ENCODE measurements at places on chromosomes 16 and 17.
A peak's percentile ranks its signal among the peaks of the same experiment; 100 is the strongest.

- H3K36me3 ChIP-seq = no peaks in the 10 kb centered on the region
- peak overlapping the region; percentile 76 for H3K27ac ChIP-seq
- peak; percentile 25 for DNase-seq
These were observed 61.1 kb upstream of the CIBAR2 start for GRCh38 chr16:85173146-85173980.

- H3K4me1 ChIP-seq = peaks cover 36% of the 10 kb centered on the region
- H3K4me3 ChIP-seq = peak overlapping the region; percentile 82
- H3K27ac ChIP-seq = peak overlapping the region; percentile 93
These were observed 3.0 kb upstream of the ACTG1 start for GRCh38 chr17:81515530-81516041.

DNA sequence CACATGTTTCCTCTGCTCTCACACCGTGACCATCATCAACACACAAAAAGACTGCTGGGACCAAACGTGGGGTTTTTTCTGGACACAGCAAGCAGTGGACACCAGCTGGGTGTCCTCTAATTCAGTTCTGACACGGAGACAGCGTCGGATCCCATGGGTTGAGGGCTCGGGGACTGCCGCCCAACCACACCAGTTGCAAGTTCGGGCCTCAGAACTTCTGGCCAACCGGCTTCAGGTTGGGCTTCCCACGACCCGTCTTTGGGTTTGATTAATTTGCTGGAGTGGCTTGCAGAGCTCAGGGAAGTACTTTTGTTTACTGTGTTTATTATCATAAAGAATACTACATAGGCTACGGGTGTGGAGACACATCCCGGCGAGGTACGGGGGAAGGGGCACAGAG is 97.8 kb downstream of the BANP start:
- H3K27ac ChIP-seq = no peak overlapping the region
- H3K36me3 ChIP-seq = no peaks in the 10 kb centered on the region

GRCh38 chr17:205148-205669 is 23.8 kb upstream of the DOC2B start:
- H3K4me1 ChIP-seq = peaks cover 6% of the 10 kb centered on the region
- H3K4me3 ChIP-seq = no peak overlapping the region

GRCh38 chr16:73071131-73071940 is 23.4 kb upstream of the ZFHX3 start:
- peaks cover 4% of the 10 kb centered on the region for H3K4me1 ChIP-seq
- H3K36me3 ChIP-seq = no peaks in the 10 kb centered on the region
- no peaks in the 10 kb centered on the region for H3K27me3 ChIP-seq
- H3K4me3 ChIP-seq = no peak overlapping the region
- no peak overlapping the region for H3K27ac ChIP-seq
- no peak for DNase-seq

- peak within 1 kb of the TSS; percentile 78 for H3K4me3 ChIP-seq
- H3K27me3 ChIP-seq = no peaks in the 10 kb centered on the region
- peak within 1 kb of the TSS; percentile 84 for H3K27ac ChIP-seq
- DNase-seq = no peak
- H3K36me3 ChIP-seq = no peaks in the 10 kb centered on the region
These were observed at the start of gene CHMP6 for GRCh38 chr17:80991645-80992076. TSS of gene CHMP6 (plus strand) at chr17:80991841. CDS start at chr17:80991919, 78 bp downstream.

DNA sequence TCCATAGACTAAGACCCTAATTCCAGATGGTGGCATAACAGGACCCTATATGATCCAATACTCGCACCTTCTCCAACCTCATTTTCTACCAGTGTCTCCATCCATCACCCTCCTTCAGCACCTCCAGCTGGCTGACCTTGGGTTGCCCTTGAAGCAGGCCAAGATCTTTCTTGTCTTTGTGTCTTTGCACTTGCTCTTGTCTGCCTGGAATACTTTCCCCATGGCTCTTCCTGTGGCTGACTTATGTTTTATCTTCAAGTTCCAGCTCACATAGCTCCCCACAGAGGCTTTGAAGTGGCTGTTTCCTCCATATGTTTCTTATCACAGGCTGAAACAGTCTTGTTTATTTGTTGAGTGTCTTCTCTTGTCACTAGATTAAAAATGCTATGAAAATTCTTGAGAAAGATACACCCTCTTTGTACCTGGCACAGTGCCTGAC is 29.6 kb upstream of the MMD start:
- no peaks in the 10 kb centered on the region for H3K36me3 ChIP-seq
- no peak overlapping the region for H3K4me3 ChIP-seq
- no peak overlapping the region for H3K27ac ChIP-seq
- no peaks in the 10 kb centered on the region for H3K27me3 ChIP-seq
- DNase-seq = no peak

DNA sequence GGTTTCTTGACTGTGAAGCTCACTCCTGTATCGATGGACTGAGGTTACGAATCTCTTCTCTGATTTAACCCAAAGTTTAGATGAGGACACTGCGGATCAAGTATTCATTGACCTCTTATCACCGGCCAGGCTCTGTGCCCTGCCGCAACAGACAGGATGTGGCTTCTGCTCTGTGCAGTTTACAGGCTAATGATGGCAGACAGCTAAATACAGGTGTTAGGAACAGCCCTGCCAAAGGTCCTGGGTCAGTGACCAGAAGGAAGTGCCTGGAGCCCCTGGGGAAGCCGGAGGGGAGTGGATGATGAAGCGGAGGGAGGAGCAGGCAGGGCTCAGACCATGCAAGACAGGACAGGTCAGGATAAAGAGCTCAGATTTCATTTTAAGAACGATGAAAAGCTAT is 44.4 kb downstream of the HAPSTR1 start:
- H3K4me1 ChIP-seq = 0 out of 2 replicates have a peak, but pooled peaks cover 13% of the 10 kb centered on the region
- no peaks in the 10 kb centered on the region for H3K36me3 ChIP-seq
- no peak overlapping the region for H3K27ac ChIP-seq
- H3K27me3 ChIP-seq = no peaks in the 10 kb centered on the region
- no peak overlapping the region for H3K4me3 ChIP-seq
- DNase-seq = no peak

DNA sequence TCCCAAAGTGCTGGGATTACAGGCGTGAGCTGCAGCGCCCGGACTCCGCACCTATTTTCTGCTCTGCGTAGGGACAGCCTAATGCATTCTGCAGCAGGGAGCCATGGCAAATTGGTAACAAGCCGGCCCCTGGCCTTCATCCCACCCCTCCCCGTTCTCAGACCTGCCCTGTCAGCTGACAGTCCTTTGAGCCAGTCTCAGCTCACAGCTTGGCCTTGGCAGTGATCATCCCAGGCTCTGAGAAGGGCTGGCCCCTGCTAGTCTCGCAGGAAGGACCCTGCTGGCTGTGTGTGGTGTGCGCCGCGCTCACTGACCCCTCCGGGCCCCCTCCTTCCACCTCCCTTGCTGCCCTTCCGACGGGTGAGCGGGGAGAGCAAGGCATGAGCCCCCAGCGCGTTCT is 10.3 kb upstream of the NPTX1 start:
- no peak overlapping the region for H3K4me3 ChIP-seq
- no peak for DNase-seq
- H3K36me3 ChIP-seq = no peaks in the 10 kb centered on the region
- H3K27ac ChIP-seq = no peak overlapping the region
- H3K4me1 ChIP-seq = no peaks in the 10 kb centered on the region

DNA sequence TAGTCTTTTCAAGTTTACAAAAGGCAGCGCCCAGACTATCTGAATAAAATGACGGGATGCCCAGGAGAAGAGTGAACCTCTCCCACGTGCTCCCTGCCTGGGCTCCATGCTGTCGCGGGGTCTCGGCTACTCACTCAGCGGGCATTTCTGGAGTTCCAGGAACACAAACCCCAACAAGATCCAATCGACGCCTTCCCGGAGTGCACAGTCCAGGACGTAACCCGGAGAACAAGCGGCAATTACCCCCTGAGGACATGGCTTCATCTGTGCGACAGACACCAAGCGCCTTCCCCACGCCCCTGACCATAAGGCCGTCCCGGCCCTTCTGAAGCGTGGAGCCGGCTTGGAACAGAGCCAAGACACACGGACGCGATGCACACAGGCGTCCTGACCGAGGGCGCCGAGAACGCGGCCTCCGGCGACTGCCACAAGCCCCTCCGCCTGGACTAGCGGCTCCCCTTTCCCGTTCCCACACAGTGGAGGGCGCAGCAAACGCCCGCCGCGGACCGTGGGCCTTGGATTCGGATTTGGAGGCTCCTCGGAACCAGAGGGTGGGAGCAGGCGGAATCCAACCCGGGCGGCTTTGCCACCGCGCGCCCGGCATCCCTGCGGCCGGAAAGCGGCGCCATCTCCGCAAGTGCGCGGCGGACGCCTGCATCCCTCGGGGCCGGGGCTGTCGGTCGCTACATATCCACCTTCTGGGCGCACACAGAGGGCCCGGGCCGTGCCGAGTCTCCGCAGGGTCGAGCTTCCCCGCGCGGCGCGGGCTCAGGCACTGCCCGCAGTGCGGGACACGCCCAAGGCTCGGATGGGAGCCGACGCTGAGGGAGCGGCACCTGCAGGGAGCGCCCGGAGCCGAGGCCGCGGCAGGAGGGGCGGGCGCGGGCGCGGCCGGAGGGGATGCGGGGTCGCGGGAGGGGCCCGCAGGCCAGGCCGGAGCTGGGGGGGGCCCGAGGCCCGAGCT is 725 bp downstream of the ABCA3 start:
- peak overlapping the region; percentile 79 for H3K4me3 ChIP-seq
- no peaks in the 10 kb centered on the region for H3K27me3 ChIP-seq
- no peaks in the 10 kb centered on the region for H3K36me3 ChIP-seq
- peaks cover 18% of the 10 kb centered on the region for H3K4me1 ChIP-seq
- H3K27ac ChIP-seq = peak overlapping the region; percentile 86

All from Panc1 (cell line).